CD8-positive, alpha-beta memory T cell (primary cell): ENCODE measurements at places on chromosomes 2 and 18. TPM values are rescaled to one million over a fixed set of nuclear protein-coding genes. Genes with fewer than 3 reads are reported as not detected.

DNA sequence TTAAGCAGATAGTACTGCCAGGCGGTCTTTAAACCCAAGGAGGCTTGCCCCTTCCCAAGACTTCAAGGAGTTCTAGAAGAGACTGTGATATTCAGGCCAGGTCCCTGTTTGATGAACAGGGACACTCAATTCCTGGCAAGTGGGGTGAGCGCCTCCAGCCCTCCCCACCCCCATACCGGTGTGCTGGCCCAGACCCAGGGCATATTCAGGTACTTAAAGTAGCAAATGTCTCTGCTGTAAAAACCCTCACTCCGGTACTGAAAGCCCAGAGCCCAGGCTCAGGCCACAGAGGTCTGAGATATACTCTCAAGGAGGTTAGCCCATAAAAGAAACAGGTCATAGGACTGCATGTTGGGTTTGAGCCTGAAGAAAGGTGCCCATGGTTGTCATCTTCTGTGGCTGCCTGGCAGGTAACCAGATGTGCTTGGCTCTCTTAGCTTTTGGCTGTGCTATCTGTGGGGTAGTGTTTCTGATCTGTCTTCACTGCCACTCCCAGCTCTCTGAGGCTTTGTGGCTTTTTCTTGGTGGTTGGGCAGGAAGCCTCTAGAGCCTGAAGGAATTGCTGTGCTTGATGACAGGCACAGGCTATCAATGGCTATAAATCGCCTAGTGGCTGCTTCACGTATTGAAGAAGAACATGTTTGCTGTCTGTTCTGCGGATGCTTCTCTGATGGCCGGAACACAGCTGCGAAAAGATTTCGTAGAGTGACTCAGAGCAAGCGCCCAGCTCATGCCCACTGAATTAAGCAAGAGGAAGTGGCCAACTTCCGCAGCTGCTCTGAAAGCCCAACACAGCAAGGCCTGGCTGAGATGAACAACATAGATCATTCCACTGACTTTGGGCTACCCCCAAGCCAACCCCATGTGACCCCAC is 63.3 kb upstream of the ALPP start:
- peak; percentile 81 for DNase-seq

The CPLX4 gene
- total RNA-seq, result not detected

The POMC gene
- total RNA-seq, result 4.7 TPM

The G6PC2 gene
- not detected for total RNA-seq

GRCh38 chr18:49041435-49042245 is 90.9 kb upstream of the SMAD7 start:
- DNase-seq, result peak; percentile 20

- no peak for DNase-seq
These were observed 58.9 kb upstream of the CTNNA2 start for GRCh38 chr2:79453918-79454317.

DNA sequence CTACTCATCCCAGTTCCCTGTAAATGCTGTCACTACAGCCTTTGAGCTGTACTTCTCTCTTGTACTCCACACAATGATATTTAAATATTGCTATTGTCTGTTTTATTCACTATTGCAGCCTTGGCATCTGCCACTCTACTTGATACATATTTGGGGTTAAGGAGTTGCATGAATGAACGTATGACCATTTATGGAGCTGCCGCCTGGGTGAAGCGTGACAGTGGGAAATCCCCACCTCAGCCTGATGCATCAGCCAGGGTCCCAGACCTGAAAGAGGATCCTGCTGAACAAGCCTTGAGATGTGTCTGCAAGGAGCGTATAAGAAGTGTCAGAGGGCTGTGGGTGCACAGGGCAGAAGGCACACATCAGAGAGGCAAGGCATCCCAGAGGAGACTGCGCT is 39.1 kb downstream of the MRPL35 start:
- no peak for DNase-seq

DNA sequence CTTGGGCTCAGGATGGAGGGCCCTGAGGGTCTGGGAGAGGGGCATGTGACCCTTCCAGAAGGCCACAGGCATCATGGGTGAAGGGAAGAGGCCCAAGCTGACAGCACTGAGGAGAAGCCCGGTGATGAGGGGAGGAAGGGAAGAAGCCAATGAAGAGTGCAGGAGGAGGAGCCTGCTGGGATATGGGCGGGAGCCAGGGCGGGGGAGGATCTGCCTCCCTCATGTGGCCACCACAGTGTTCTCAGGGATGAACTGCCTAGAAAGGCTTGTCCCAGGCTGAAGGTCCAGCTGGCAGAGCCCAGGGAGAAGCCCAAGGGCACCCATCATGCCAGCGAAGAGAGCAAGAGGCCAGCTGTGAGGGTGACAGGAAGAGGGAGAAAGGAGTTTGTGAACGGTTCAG is 24.6 kb upstream of the PLB1 start:
- no peak for DNase-seq
